ENCODE measurements at places on chromosomes 5 and 9.

DNA sequence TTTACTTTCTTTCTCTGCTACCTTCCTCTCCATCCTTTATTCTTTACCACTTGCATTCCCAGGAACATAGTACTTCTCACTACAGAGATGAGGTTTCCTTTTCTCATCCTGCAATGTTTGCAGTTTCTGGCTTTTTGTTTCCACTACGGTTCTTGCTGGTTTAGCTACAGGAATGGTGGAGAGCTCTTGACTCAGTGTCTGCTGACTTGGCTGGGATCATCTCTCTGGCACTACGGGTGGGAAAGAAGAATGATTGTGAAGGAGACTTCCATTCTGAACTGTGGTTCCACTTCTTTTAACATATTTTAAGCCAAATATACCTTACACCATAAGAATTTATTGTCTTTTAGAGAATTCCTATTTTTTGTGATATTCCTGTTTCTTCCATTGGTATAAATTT, 65.1 kb downstream of the NREP start:
- DNase-seq, result no peak

DNA sequence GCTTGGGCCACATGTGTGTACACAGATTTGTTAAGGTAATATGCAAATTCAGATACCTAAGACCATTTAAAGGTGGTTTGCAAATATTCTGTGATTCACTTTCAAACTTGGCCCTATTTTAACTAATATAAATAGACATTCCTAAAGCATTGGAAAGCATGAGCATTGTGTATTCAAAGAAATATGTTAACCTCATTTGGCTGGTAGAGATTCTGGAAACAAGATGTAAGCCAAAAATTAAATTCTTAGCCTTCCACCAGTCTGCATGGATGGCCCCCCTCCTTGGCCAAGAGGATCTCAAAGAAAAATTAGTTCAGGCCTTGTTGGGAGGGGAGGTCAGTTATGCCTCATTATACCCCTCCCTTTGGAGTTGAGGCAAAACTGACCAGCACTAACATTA, 38.7 kb upstream of the C6 start:
- no peak for DNase-seq

- DNase-seq, result no peak
Observed at GRCh38 chr5:123151227-123151909, 62.3 kb downstream of the PRDM6 start.

- DNase-seq, result no peak
Observed at GRCh38 chr5:176944268-176944667, 45.1 kb upstream of the HK3 start.

GRCh38 chr9:93612796-93613154, 36.4 kb downstream of the PHF2 start:
- DNase-seq, result no peak

DNA sequence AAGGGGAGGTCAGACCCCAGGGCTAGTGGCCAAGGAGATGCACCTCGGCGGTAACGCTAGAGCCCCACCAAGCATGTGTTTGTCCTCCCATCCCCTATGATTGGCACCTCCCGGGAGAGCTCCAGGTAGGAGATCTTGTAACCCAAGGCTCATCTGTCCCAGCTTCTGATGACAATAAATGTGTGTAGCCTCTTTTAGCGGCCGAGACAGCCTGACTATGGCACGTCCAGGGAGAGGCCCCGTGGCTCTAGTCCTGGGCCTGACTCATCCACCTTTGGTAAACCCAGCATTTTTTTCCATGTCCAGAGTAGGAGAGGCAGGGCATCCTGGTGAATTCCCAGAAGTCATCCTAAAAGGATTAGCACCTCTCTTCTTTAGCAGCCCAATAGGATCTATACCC, 39.2 kb downstream of the IRF1 start:
- DNase-seq, result no peak

DNA sequence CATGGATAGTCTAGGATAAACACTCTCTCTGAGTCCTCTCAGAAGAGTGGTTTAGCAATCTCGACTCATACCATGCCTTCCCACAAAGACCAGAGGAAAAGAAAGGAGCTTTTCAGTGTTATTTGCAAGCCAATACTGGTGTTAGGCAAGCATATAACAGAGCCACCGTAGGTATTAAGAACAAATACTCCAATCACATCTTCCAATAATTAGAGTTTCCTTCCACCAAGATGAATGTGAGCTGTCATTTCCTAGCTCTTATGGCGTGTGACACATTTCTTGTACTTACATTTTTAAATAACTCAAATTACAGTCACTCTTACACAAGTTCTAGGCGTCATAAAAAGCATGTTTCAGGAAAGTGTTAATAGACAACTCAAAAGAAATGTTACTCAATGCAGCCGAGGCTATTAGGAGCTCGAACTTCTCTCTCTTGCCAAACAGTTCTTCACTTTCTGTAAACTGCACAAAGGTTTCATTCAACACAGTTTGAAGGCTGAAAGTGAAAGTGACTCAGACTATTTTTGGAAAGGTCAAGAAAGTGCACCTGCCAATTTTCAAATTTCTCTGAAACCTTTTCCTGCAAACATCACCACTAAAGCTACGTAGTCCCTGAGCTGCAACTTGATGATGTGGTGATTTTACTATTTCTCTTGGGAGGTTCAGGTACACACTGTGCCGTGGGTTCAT, 153.8 kb downstream of the AUH start:
- DNase-seq, result no peak

- no peak for DNase-seq
Observed at GRCh38 chr9:105973951-105974351, 279.6 kb downstream of the TMEM38B start.

GRCh38 chr9:128428644-128429512, 8.2 kb downstream of the CERCAM start:
- DNase-seq, result peak; percentile 3

DNA sequence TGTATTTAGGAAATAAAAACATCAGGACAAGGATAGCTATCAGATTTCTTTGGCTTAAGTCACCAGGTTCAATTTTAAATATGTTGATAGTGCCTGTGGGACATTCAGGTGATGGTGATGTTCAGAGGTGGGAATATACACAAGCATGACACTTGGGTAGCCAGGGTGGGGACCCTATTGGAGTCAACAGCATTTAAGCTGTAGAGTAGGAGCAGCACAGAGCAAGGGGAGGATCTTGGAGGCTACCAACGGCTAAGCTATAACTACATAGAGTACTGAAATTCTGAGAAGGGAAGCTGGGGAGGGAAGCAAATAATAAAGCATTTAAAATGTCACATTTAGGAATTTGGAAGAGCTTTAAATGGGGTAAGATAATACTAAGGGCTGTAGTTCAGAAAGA, 177.7 kb downstream of the CPLANE1 start:
- DNase-seq, result no peak

GRCh38 chr5:33411498-33411897, 29.3 kb upstream of the TARS1 start:
- DNase-seq, result no peak

GRCh38 chr5:100319885-100320284, 215.3 kb upstream of the FAM174A start:
- DNase-seq, result no peak

GRCh38 chr5:80033513-80033912, 1.6 kb upstream of the THBS4 start:
- DNase-seq, result no peak

DNA sequence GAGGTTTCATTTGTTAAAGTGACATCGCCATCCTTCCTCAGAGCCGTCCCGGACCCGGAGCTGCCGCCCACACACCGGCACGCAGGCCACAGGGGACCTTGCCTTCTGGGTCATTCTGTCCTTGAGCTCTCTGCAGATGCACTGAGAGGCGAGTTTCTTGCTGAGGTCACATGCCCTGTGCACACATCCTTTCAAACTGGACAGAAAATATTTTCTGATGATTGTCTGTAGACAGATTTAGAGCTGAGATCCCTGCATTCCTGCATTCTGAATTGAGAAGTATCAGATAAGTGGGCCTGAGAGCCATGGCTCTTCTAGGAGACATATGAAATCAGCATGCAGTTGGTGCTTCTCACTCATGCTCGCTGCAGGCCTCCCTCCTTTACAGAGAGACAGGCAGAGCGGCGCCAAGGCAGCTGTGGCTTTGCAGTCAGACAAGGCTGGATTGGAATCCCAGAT, 25.4 kb downstream of the BOD1 start:
- no peak for DNase-seq

- DNase-seq, result no peak
Observed at GRCh38 chr5:15124461-15124860, 252.9 kb upstream of the ANKH start.

- DNase-seq, result no peak
Observed at GRCh38 chr5:72251386-72251785, 68.7 kb downstream of the MRPS27 start.

DNA sequence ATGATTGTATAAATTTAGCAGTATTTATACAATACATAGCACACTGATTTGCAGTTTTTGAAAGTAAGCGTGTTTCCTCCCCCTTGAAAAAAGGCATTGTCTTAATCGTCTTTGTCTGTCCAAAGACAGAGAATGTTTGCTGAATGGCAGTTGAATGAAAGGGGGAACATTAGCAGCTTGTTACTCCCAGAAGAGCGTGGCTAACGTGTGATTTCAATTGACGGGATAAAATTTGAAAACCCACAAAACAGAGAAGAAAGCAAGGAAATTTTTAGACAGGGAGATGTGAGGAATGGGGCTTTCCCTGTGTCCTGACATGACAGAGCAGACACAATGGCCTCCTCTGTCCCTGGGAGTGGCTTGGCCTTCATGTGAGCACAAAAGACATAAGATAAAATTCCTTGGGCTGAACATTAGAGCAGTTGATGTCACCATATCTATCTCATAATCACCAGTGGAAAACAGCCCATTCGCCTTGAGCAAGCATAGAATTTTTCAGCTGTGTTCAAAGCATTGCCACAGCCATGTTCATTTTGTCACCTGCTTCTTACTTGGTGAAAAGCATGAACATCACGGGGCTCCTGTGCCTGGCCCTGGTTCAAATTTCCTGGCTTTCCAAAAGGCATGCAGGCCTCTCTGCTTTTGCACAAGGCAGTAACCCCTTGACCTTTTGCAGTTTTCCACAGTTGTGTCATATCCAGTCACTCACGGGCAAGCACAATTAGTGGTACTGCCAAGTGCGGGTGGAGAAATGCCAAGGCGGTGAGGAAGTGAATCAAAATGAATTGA, 126.9 kb downstream of the TLE1 start:
- no peak for DNase-seq

GRCh38 chr5:135203593-135204036, 169.6 kb upstream of the PITX1 start:
- DNase-seq, result no peak

- no peak for DNase-seq
Observed at GRCh38 chr5:50905996-50906570, 239.6 kb downstream of the PARP8 start.

DNA sequence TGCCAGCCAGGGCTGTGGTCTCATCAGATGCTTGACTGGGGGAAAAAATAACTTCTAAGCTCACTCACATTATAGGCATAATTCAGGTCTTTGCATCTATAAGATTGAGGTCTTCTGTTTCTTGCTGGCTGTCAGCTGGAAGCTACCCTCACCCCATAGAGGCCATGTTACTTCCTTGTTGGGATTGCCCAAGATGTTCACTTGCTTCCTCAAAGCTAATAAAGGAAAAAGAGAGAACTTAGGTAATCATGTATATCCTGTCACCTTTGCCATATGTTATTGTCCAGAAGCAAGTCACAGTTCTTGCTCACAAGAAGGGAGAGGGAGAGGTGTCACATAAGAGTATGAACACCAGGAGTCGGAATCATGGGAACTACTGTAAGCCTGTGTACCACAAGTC, 38.7 kb upstream of the ANKRD34B start:
- DNase-seq, result no peak

GRCh38 chr9:36268007-36268427, 9.8 kb upstream of the GNE start:
- no peak for DNase-seq

DNA sequence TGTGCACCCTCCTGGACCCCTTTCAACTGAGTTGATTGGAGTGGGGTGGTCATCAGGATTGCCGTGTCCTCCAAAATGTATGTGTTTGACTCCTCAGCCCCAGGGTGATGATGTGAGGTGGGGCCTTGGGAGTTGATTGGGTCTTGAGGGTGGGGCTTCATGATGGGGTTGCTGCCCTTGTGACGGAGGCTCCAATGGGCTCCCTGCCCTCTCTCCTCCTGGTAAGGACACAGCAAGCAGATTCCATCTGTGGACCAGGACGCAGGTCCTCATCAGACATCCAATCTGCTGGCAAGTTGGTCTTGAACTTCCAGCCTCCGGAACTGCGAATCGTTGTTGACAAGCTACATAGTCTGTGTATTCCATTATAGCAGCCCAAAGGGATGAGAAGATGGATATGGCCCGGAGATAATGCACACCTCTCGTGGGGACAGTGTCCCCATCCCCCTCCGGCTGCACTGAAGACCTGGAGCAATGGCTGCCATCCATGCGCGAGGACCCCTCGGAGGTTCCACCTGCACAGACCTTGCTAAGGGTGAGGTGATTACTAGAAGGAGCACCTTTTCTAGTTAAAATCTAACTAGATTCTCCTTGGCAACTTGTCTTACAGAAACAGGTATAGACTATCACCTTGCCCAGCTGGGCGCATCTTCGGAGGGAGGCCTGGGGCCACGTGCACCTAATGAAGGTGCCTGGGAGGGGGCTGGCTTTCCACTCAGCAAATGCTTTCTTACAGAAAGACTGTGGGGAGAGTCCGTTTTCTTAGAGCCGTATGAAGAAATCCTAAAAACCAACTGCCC, 75.7 kb upstream of the IRX4 start:
- DNase-seq, result no peak

- no peak for DNase-seq
Observed at GRCh38 chr9:88580961-88581360, 46.0 kb downstream of the NXNL2 start.

DNA sequence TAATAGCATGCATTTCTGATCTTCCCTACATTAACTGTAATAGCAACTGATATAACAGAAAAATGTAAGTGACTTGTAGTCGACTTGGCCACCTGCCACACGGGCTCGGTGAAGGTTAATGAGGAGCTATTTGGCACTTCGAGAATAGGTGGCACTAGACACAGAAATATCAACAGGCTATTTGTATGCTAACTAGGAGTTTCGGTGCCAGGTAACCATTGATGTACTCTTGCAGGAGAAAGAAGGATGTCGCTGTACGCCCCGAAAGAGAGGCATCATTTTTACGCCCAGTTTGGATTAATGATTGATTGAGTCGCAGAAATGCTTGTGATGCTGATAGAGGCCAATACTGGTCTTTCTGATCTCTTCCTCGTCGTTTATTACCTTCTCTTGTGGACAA, 516 bp upstream of the DMRT2 start:
- DNase-seq, result no peak

GRCh38 chr9:33165263-33166151, 1.6 kb downstream of the B4GALT1 start:
- DNase-seq, result peak; percentile 82

- DNase-seq, result no peak
Observed at GRCh38 chr5:117054141-117054540, 479.5 kb upstream of the SEMA6A start.

- DNase-seq, result no peak
Observed at GRCh38 chr5:64188776-64189175, 23.1 kb downstream of the RNF180 start.

GRCh38 chr9:130186051-130186450, 13.8 kb downstream of the NCS1 start:
- no peak for DNase-seq

- no peak for DNase-seq
Observed at GRCh38 chr5:152905286-152905685, 500.2 kb upstream of the NMUR2 start.

- DNase-seq, result no peak
Observed at GRCh38 chr5:142287973-142288313, 36.9 kb downstream of the SPRY4 start.

Measured in HuH-7 (cell line).